ENCODE measurements at places on chromosomes 3 and 15. TPM values are rescaled to one million over a fixed set of nuclear protein-coding genes. Genes with fewer than 3 reads are reported as not detected.

Gene SERP1
- 185 TPM for total RNA-seq

Gene LNP1
- total RNA-seq: 0.63 TPM

Gene OXTR
- 5.7 TPM for total RNA-seq

Gene NDUFB5
- total RNA-seq: 54.3 TPM

Gene PPARG
- total RNA-seq: 18.3 TPM

Gene SNX33
- 28.8 TPM for total RNA-seq

Gene SLC28A1
- not detected for total RNA-seq

Gene KIF23
- total RNA-seq: 4.4 TPM

Gene ZBED2
- total RNA-seq: 20.5 TPM

Gene IQCH
- 1.1 TPM for total RNA-seq

Gene ITIH4
- not detected for total RNA-seq

Gene ECE2
- not detected for total RNA-seq

Gene ATG3
- total RNA-seq: 29.9 TPM

Gene AADAC
- total RNA-seq: not detected

Gene LMAN1L
- total RNA-seq: not detected

Gene IL17RE
- total RNA-seq: 4.6 TPM

Gene PTX3
- 22.1 TPM for total RNA-seq

Gene SHF
- total RNA-seq: 3.3 TPM

Gene SLC28A2
- total RNA-seq: not detected

Gene C3orf49
- not detected for total RNA-seq

Gene GNB4
- 23.5 TPM for total RNA-seq

Gene DOCK3
- 0.13 TPM for total RNA-seq

Gene RTP1
- not detected for total RNA-seq

Data from mesangial cell (primary cell).